ENCODE measurements at places on chromosomes 12 and 14.
A peak's percentile ranks its signal among the peaks of the same experiment; 100 is the strongest.

GRCh38 chr12:48183091-48183875 lies at the start of gene CCDC184:
Gene CCDC184 (plus strand): TSS chr12:48183644. CDS start chr12:48184123, 479 bp downstream.
- peak; percentile 74 for DNase-seq

DNA sequence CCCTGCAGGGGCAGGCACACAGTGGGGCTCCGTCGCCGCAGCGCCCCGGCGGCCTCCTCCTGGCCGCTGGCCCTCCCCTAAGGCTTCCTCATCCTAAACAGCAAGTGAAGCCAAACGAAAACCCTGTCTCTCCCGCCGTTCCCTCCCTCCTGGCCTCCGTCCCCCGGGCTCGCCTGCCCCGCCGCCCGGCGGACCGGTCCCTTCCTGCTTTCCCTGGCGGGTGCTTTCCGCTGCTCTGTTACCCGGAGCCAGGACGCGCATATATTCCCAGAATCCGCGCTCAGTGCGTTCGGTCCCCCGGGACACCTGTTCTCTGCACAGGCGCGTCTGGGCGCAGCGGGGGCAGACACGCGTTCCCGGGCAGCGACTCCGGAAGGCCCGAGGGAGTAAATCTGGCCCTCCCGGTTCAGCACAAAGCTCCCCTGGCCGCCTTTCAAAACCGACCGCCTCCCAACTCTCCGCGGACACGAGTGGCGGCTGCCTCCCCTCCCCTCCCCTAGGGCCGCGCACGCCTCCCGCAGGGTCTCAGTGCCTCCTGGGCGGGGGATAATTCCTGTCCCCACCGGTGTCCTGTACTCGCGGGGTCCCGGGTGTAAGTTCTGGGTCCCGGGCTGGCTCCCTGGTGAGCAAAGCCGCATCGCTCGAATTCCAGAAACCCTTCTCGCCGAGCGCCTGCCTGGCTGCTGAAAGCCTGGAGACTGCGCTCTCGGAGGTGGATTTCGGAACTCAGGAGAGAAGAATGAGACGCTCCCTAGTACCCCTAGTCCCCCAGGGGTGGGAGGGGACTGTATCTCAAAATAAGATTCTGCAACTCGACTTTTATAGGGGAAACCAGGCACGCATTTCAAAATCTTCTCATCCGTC lies 21.4 kb upstream of the CEP170B start:
- no peak for DNase-seq

GRCh38 chr14:73180385-73180805 lies 44.1 kb downstream of the PSEN1 start:
- DNase-seq, result no peak

DNA sequence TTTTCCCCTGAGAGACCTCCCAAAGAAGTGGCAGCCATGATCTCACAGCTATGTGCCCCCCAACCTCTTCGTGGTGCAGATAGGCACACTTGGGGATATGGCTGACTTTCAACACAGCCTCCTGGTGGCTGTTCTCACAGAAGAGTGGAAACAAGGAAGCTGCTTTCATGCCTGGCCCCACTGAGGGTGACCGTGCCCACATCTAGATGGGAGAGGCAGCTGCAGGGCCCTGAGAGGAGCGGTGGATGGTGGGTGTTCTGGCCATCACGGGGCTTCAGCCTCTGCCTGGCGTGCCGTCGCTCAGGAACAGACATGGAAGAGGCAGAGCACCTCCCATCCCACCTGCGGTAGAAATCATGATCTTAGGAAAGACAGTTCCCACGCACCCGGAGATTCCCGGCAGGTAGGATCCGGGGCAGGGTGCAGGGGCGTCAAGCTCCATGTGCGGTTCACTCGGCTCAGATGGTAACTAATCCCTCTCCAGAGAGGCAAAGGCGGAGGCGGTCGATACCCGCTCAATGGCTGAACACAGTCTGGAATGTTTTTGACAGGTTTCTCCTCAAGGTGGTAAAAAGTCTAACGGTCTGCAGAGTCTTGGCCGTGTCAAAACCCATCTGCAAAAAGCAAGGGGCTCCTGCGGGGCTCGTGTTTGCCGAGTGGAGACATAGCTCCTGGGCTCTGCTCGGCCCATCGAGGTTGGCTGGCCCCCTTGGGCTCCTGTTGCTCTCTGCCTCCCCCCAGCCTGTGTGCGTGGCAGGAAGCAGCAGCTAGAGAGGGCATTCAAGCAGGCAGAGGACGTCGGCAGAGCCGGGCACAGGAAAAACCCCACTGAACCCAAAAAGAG lies 225.2 kb upstream of the RTL1 start:
- DNase-seq, result no peak

- DNase-seq, result no peak
These were observed 295.3 kb upstream of the RGS6 start for GRCh38 chr14:71636820-71637471.

All from T-helper 22 cell (primary cell).